SW 1271 (cell line): ENCODE measurements at places on chromosomes 3 and 15.

- no peak for DNase-seq
These were observed 74.3 kb upstream of the VGLL4 start for GRCh38 chr3:11717768-11718636.

GRCh38 chr3:47362701-47363100 lies 18.1 kb upstream of the PTPN23 start:
- no peak for DNase-seq

DNA sequence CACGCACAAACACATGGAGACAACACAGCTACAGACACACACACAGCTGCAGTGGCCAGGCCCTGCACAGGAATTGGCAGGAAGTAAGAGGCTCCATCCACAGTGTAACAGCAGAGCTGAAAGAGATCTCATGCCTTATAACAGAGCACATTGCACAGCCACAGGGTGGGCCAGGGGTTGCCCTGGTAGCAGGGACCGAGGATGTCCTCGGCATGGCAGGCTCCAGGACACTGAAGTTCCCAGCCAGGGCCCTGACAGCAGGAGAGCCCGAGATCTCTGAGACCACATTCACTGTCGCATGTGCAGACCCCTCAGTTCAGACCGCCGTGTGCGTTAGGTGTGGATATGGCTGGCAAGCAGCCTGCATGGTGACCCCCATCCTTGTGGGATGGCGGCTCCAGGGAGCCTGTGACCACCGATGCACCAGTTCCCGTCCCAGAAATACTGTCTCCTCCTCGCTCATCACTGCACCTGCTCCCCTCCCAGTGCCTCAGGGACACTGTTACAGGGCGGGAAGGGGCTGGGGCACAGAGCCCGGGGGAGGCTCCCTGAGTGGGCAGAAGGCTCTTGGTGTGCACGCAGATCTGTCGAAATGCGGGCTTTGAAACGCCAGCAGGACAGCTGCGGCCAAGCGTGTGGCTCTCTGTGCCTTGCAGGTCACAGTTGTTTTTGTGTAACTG lies 1.5 kb upstream of the OCA2 start:
- DNase-seq, result no peak

GRCh38 chr15:49918121-49918520 lies 200.9 kb downstream of the ATP8B4 start:
- no peak for DNase-seq

DNA sequence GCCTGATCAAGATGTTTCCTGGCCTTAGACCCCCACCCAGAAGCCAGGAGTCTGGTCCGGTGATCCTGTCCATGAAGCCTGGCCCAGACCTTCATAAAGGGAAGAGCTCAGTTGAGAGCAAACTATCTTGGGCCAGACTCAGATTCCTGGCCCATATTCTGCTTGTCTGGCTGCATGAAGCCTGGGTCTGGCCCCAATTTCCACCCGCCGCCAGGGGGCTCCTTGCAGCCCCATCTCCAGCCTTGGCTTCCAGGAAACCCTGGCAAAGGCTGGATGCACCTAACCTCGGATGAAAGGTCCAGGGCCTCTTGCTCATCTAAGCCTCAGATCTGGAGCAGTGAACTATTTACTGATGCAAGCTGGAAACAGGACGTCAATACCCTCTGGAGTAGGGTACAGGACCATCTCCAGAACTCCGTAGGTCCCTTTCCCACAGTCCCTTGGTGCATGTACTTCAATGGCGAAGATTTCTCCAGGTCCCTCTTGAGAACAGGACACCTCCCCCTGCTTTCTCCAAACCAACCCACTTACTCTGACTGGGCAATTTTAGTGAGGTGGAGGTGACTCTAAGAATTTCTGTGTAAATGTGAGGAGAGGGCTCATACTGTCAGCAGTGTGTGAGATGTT lies 5.6 kb downstream of the FOXL2 start:
- peak; percentile 22 for DNase-seq

- DNase-seq, result no peak
These were observed 33.0 kb downstream of the PAQR9 start for GRCh38 chr3:142930463-142930862.

DNA sequence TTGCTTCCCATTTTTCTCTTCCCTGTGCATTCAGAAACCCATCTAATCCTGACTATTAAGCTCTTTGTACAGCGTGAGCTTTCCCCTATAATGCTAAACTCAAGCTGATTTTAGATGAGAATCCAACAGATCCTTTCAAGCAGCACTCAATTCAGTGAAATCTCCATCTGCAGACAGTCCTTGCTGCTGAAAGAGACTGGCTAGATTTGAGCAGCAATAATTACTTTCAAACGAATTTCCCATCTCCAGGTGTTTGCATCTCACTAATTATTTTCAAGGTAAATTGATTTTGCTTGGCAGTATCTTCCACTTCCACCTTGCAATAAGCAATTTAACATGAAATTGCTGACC lies 49.5 kb upstream of the SLC7A14 start:
- no peak for DNase-seq

GRCh38 chr15:94912760-94913159 lies 681.4 kb downstream of the MCTP2 start:
- no peak for DNase-seq
